ENCODE measurements at places on chromosomes 4 and X.

- DNase-seq, result no peak
Observed at GRCh38 chr4:85142451-85142850, 176.0 kb upstream of the WDFY3 start.

DNA sequence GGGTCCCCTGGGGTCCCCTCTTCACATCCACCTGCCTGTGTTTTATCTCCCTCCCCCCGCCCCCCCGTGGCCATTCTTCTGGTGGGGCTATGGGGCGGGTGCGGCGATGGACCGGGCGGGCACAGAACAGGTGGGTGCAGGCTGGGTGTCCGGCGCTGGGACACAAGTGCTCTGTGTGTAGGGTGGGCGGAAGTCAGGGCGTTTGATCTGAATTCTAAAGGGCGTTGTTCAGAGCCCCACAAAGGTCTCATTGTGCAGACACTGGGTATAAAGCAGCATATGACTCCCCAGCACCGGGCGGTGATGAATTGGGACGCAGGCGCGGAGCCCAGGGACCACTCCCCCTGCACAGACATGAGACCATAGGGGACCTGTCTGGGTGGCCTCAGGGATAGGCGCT is at the start of gene GJB1:
Gene GJB1 (plus strand): TSS at position 296 of the 400 bp plus-strand sequence. CDS start 484 bp downstream, outside the sequence.
- no peak for DNase-seq

DNA sequence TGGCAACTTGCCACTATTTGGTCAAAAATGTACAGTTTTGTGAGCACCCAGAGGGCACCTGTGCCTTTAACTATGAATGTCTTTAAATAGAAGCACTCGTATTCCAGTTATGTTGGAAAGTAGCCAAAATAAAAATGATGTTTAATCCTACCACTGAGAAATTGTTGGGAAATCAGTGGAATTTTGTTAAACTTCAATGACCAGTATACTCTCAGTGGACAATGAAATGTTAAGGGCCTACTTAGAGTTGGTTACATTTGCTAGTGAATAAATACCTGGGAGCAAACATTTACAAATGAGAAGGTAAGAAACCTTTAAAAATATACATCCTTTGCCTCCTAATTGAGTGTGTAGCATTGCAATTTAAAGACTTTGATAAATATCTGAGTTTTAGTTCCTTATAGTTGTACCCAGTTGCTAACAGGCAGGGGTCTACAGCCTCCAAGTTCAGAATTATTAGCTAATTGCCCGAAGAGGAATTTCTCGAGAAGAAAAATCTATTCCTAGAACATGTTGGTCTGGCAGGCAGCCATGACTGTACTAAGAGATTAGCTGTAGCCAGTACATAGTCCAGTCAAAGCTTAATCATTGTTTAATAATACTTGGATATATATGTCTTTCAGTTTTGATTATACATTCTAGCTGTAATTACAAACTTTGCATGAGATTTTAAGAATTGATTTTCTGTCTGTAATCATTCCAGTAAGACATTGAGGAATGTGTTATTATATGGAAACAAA is 93.2 kb downstream of the IL1RAPL2 start:
- DNase-seq, result no peak

- no peak for DNase-seq
Observed at GRCh38 chr4:75696071-75696470, 22.9 kb upstream of the G3BP2 start.

DNA sequence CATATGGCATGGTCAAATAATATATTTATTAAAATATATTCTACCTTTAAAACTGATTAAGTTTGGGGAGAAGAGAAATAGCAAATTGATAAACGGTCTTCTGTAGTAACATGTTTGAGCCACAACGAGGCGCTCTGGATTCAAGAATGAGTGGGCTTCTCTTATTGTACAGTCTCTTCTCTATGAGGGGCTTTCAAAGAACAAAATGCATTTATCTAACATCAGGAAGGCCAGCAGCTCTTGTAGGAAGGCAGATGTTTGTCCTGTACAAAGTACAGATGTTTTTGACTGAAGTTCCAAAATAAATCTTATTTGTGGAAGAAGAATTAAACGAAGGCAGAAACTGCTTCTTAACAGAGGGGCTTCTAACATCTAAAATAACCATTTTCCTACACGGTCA is 153.6 kb downstream of the RASL11B start:
- no peak for DNase-seq

GRCh38 chr4:84792366-84793301 is 173.9 kb downstream of the WDFY3 start:
- DNase-seq, result no peak

- DNase-seq, result no peak
Observed at GRCh38 chr4:159290321-159291030, 187.6 kb downstream of the RAPGEF2 start.

GRCh38 chrX:13716455-13716854 is 18.0 kb downstream of the TRAPPC2 start:
- DNase-seq, result no peak

Measured in stimulated activated CD8-positive, alpha-beta memory T cell treated with anti-CD3 and anti-CD28 coated beads, Interleukin-2, amount 100 ng/mL, for 1 hour (primary cell).